ENCODE measurements at places on chromosomes 7 and 10. TPM values are rescaled to one million over a fixed set of nuclear protein-coding genes. Genes with fewer than 3 reads are reported as not detected.
A peak's percentile ranks its signal among the peaks of the same experiment; 100 is the strongest.

DNA sequence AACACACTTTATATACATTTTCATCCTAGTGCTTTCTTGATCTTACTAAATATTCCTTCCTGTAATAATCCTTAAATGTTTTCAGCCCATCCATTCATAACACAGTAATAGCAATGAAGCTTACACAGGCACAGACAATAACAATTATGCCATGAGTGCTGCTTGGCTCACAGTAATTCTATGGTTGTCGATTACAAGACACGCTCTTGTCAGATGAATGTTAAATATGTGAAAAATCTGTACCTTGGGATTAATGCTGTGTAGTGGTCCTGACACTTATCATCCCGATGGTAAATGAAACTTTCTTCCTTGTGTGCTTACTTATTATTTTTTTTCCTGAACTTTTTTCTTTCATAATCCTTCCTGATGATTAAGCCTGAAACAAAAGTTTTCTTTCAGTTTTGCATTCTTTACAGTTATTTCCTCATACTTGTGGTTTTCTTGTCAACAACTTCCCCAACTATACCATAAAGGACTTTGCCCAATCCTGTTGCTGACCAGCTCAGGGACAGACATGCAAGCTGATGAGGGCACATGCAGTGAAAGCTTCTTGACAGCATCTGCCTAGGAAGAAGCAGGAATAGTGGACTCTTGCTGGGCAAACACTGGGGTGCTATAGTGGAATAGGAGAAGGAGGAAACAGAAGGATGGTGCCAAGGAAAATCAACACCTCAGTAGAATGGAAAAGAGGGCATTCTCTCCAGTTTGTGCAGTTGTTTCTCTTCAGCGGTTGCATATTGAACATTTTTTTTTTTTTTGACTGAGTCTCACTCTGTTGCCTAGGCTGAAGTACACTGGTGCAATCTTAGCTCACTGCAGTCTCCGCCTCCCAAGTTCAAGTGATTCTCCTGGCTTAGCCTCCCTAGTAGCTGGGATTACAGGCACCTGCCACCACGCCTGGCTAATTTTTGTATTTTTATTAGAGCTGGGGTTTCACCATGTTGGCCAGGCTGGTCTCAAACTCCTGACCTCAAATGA lies 6.7 kb upstream of the MGAM2 start:
- DNase-seq: no peak

DNA sequence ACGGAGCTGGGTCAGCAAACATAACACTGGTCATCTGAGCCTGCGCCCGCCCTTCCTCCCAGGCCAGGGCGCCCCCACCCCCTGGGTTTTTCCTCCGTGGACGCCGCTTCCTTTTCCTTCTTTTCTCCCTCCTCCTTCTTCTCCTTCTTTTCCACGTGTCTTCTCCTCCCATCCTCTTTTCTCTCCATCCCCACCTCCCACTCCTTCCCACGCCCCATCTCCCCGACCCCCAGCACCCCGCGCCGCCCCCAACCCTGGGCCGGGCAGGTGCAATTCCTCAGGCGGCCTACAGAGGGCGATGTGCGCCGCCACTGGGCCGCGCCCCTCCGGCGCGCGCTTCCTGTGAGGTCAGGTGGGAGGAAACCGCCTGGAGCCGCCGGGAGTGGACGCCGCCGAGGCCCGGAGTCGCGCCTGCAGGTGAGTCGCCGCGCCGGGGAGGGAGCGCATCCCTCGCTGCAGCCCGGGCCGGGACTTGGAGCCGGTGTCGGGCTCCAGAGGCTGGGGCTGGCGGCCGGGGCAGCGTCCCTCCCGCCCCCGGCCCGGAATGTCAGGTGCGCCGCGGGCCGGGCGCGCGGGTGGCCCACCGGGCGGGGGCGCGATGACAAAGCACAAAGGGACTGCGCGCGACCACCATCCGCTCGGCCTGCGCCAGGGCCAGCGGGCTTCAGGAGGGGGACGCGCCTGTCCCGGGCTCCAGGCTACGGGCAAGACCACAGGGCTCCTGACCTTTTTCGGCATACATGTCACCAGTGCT lies at the start of gene FAM241B:
FAM241B (plus strand) TSS at position 351 of the 754 bp plus-strand sequence. CDS start 1,497 bp downstream, outside the sequence.
- DNase-seq: peak; percentile 68

- no peak for DNase-seq
Observed at GRCh38 chr10:102963756-102964025, 45.6 kb downstream of the CNNM2 start.

DNA sequence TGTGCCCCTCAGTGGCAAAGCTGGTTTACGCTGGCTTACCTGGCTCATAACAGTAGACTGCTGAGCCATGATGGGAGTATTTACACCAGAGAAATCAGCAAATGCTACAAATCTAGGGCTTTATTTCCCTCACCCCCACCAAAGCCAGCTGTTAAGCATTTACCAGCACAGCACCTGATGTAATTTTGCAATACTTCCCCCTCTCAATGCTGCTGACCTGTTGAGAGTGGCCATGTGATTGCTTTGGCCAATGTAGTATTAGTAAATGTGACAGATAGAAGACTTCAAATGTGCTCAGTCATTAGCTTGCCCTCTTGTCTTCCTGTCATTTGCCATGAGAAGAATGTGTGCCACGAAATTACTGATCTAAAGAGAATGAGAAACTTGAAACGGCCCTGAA lies 46.6 kb downstream of the HERPUD2 start:
- DNase-seq: peak; percentile 53

GRCh38 chr7:132604121-132604520 lies 27.9 kb upstream of the PLXNA4 start:
- no peak for DNase-seq

NAT16 gene
- total RNA-seq: not detected

IFIT1B gene
- total RNA-seq: not detected
